ENCODE measurements at places on chromosomes 2 and 18.

DNA sequence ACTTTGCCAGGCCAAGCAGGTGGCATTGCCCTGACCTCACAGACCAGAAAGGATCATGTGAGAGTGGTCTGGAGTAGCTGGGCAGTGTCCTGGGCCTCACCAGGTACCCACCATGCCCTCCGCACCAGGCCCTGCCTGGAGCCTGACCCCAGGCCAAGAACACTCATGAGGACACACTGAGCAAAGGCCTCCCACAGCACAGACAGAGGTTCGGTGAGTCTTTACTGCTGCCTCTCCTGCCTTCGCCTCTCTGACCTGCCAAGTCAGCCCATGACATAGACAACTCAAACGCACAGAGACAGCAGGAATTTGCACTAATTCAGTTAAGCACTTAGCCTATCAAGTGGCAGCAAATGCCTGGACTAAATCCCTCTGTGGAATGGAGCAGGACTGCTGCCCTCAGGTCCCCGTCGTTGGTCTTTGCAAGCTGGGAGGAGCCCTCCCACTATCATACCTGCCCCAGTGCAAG is 62.5 kb downstream of the RHOB start:
- DNase-seq, result no peak

DNA sequence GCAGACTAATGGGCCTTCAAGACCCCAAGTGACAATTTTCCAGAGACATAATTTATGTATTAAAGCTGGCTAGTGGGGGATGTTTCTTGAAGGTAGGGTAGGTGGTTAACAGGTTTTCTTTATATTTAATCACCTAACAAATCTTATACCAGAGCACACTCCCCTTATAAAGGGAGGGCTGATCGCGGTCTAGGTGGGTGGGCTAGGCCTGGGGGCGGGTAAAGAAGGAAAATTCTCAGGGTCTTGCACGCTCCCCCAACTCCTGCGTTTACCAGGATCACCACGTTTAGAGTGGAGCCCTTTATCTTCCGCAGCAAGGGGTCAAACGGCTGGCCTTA is 19.9 kb upstream of the CXXC1 start:
- DNase-seq, result no peak

DNA sequence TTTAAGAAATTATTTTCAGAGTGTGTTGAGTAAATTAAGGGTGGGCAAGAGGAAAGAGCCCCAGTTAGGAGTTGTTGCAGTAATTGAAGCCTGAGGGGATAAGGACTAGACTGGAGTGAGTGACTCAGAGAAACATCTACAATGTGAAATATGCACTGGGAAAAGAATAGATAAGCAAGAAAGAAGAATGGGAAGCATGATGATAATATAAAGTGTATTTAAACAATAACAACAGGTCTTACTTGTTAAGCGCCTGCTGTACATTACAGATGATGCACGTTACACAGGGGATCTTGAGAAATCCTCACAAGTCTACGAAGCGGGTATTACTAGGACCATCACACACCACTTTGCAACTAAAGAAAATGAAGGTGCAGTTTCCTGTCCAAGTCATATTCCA is 73.6 kb upstream of the STK17B start:
- DNase-seq, result no peak

GRCh38 chr2:68506170-68506569 is 38.8 kb downstream of the APLF start:
- DNase-seq, result no peak

DNA sequence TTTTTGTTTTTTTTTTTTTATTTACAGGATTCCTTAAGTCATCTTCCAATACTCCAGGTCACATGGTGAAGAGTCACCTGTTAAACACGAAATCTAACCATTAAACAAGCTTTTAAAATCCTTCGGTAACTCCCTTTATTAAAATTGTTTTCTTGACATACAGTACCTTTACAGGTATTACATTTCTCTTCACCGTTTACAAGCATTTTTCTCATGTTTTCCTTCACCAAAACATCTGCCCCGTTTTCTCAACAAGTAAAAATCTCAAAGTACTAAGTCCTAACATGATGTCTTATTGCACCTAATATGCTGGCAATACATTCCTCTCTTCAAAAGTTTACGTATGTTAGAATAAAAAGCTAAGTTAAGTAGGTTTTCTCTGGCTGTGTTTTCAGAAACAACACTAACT is 1.1 kb downstream of the PUM2 start:
- no peak for DNase-seq

GRCh38 chr18:76098674-76099411 is 396.2 kb downstream of the ZNF516 start:
- no peak for DNase-seq

DNA sequence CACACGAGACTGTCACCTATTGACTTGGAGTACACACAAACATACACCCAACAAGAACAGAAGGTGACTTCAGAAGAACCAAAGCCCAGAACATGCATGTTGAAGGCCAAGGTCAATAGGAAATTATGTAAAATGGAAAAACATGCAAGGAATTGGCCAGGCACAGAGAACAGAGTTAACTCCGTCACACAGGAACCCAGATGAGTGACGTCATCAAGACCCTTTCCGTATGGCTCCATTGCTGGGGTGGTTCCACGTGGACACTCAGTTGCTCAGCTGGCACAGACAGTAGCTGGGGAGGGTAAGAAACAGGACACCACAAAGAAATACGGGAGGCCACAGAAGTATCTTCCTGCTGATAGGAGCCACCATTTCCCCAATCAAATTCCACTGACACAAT is 18.4 kb downstream of the SOX11 start:
- DNase-seq, result no peak

DNA sequence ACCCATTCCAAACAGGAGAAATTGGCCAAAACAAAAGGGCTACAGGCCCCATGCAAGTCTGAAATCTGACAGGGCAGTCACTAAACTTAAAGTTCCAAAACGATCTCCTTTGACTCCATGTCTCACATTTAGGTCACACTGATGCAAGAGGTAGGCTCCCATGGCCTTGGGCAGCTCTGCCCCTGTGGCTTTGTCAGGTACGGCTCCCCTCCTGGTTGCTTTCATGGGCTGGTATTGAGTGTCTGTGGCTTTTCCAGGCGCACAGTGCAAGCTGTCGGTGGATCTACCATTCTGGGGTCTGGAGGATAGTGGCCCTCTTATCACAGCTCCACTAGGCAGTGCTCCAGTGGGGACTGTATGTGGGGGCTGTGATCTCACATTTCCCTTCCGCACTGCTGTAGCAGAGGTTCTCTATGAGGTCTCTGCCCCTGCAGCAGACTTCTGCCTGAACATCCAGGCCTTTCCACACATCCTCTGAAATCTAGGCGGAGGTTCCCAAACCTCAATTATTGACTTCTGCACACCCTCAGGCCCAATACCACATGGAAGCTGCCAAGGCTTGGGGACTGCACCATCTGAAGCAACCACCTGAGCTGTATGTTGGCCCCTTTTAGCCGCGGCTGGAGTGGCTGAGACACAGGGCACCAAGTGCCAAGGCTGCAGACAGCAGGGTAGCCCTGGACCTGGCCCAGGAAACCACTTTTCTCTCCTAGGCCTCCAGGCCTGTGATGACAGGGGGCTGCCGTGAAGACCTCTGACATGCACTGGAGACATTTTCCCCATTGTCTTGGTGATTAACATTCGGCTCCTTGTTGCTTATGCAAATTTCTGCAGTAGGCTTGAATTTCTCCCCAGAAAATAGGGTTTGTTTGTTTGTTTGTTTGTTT is 28.7 kb downstream of the PARD6G start:
- DNase-seq, result no peak

GRCh38 chr2:10864861-10865636 is 46.7 kb upstream of the KCNF1 start:
- peak; percentile 66 for DNase-seq

GRCh38 chr2:151996243-151997003 is 102.4 kb downstream of the CACNB4 start:
- no peak for DNase-seq

DNA sequence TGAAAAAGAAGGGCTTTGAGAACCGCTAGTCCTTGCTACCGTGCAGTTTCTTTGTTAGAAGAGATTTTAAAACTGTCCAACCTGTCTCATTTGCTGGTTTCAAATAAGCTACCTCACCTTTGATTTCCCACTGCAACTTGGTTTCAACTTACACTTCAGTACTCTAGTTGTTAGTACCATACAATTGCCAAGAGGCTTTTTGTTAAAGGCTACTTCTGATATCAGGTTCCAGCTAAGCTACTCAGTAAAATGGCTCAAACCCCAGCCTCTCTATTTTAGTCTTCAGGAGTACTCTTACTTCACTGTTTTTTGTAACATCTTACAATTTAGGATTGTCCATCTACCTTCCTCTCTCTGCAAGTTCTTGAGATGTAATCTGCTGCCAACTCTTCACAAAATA is 91.6 kb downstream of the INO80D start:
- no peak for DNase-seq

DNA sequence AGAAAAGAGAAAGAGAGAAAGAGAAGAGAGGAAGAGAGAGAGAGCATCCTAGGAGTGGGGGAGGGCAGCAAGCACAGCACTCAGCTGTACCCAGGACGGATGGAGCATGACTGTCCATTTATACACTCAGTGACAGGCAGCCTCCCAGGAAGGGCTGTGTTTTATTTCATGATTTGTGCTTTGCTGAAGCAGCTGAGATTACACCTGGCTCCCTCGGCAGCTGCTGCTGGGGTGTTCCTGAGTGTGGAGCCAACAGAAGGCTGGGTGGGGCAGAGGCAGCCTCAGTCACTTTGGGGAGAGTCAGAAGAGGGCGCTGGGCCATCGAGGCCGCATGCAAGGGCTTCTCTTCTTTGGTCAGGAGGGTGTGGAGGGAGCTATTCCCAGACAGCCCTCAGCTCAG is 47.8 kb upstream of the TEX51 start:
- DNase-seq, result no peak

GRCh38 chr18:68940039-68940438 is 142.2 kb downstream of the CCDC102B start:
- DNase-seq, result no peak

DNA sequence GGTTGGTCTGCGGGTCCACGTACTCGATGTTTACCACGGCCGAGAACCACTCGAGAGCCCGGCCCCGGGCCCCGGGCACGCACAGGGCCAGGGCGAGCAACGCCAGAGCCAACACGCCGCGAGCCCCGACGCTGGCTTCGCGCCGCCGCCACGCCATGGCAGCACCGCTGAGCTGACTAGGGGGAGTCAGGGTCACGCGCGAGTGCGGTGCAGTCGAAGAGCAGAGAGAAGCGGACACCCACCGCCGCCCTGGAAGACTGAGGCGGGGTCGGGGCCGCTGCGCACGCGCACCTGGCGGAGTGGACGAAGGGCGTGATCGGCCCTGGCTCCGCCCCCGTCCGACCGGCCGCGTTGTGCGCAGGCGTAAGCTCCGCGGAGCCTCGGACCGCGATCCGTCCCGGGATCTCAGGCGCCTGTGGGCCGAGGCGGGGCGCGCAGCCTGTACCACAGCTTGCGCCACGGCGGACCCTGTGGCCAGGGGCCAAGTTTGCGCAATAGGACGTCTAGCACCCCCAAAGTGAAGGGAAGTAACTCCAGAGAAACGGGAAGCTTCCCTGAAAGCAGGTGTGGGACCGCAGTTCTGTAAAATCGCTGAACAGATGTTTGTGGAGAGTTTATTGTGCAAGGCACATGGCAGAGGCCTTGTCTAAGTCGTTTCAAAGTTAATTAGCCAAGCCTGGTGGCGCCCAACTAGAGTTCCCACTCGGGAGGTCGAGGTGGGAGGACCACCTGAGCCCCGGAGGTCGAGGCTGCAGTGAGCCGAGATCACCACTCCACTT is at the start of gene RNF149:
RNF149 (minus strand) TSS at position 270 of the 779 bp plus-strand sequence; CDS start at position 157, 113 bp downstream.
- peak; percentile 52 for DNase-seq

- no peak for DNase-seq
Observed at GRCh38 chr2:145622285-145622684, 1102.4 kb upstream of the ZEB2 start.

DNA sequence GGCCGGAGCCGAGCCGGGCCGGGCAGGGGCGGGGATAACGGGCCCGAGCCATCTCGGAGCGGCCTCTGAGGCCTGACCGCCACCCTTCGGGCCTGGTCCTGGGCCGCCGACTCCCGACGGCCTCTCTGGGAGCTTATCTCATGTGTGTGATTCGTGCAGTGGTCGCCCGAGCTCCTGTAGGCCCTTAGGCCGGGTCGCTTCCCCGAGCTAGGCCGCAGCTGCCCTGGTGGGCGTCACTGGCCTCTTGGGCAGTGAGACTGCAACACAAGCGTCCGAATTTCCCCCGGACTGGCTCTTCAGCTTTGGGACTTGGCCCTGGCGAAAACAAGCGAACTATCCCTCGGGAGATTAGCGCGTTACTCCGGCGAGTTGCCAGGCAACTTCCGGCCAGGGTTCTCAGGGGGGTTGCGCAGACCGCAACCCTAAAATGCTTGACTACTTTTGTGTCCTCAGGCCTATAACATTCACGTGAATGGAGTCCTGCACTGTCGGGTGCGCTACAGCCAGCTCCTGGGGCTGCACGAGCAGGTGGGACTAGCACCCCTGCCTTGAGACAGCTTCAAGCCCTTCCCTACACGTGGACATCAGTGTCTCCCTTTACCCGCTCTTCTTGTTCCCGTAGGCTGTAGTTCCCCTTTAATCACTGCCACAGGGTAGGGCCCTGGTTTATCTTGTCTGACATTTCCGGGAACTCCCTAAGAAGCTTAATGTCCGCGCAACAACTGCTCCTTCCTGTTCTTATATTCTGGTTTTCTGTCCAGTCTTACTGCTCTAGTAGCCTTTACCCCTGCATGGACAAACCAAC is 602 bp downstream of the SNX17 start:
- peak; percentile 49 for DNase-seq

All from GM12864 (cell line).